ENCODE measurements at places on chromosomes 7 and 10. TPM values are rescaled to one million over a fixed set of nuclear protein-coding genes. Genes with fewer than 3 reads are reported as not detected.

Gene LHPP
- total RNA-seq = 12.2 TPM

Gene PDE1C
- total RNA-seq = 2.5 TPM

Gene ABCA13
- total RNA-seq = 0.03 TPM

Gene MMP21
- total RNA-seq = 0.03 TPM

Gene SH3PXD2A
- total RNA-seq = 0.82 TPM

Gene PRKRIP1
- total RNA-seq = 21.1 TPM

Gene PPP1R9A
- total RNA-seq = 3.6 TPM

Gene TFR2
- total RNA-seq = 2.5 TPM

Gene CH25H
- 0.64 TPM for total RNA-seq

Gene HMX2
- not detected for total RNA-seq

Gene PHYHIPL
- 0.53 TPM for total RNA-seq

Gene TUBAL3
- total RNA-seq = 0.31 TPM

Gene SPDYE6
- total RNA-seq = not detected

Gene COL26A1
- total RNA-seq = 0.58 TPM
